ENCODE measurements at places on chromosomes 2 and 18.

GRCh38 chr2:46490521-46491141, 11.3 kb downstream of the TMEM247 start:
- DNase-seq: no peak

DNA sequence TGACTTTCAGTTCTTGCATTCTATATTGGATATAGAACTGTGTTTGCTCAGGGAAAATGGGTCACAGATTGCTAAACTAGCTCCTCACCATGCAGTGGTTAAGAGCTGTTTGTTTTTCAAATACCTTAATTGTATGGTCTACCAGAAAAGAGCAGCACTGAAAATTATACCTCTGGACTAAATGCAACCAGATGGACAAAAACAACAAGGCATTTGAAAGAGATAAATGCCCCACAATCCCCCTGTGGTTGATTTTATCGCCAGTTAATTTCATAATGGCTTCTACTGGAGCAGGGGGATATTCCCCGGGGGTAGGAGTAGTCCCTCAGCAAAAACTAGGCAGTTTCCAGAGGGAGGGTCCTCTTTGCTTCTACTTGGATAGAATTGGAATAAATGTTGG, 267.9 kb upstream of the TNP1 start:
- DNase-seq: no peak

GRCh38 chr2:236575510-236575909, 5.9 kb downstream of the ACKR3 start:
- no peak for DNase-seq

DNA sequence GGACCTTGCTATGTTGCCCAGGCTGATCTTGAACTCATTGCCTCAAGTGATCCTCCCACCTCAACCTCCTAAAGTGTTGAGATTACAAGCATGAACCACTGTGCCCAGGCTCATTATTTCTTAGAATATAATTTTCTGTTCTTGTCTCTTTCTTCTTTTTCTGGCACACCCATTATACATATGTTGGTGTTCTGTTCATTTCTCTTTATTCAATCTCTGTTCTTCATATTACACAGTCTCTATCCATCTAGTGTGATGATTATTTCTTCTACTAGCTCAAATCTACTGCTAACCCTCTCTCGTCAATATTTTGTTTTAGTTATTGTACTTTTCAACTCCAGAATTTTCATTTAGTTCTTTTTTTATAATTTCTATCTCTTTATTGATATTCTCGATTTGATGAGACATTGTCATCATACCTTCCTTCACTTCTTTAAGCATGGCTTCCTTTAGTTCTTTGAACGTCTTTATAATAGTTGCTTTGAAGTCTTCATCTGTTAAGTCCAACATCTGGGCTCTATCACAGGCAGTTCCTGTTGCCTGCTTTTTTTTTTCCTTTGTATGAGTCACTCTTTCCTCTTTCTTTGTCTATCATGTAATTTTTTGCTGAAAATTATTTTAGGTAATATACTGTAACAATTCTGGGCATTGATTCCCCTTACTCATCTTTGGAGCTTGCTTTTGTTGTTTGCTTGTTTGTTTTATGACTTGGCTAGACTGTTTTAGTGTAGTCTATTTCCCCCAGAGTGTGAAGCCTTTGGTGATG, 196.4 kb upstream of the NABP1 start:
- no peak for DNase-seq

GRCh38 chr2:152588998-152589397, 128.3 kb downstream of the PRPF40A start:
- DNase-seq: no peak

DNA sequence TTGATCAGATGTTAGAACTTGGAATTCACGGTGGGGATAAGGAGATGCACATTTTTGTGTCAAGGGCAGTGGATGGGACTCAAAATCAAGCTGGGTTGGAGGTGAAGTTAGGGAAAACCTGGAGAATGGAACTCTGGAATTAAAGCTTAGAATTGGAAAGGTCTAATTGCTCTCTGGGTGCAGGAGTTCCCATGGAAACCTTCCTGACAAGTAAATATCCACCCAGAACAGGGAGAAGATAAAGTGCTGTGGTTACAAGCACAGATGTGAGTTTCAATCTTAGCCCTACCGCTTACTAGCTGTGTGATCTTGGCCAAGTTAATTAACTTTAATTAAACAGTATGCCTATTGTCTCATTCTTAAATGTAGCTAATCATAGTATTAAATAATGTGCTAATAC, 71.3 kb upstream of the TCF7L1 start:
- no peak for DNase-seq

- DNase-seq: no peak
Observed at GRCh38 chr2:230644356-230644935, 68.2 kb upstream of the CAB39 start.

GRCh38 chr2:1969701-1970015, 225.3 kb upstream of the PXDN start:
- no peak for DNase-seq

GRCh38 chr2:197877038-197877437, 72.6 kb downstream of the PLCL1 start:
- no peak for DNase-seq

DNA sequence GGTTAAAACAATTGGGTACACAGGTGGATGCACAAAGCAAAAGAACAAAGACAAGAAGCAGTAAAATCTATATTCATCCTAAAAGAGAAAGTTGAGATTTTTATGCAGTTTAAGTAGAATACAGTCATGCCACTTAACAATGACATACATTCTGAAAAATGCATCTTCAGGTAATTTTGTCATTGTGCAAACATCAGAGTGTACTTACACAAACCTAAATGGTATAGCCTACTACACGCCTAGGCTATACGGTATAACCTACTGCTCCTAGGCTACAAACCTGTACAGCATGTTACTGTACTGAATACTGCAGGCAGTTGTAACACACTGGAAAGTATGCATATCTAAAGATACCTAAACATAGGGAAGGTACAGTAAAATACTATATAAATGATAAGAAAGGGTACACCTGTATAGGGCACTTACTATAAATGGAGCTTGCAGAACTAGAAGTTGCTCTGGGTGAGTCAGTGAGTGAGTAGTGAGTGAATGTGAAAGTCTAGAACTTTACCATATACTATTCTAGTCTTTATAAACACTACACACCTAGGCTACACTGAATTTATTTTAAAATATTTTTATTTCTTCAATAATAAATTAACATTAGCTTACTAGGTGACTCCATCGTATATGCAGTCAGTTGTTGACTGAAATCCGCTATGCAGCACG, 132.9 kb downstream of the BARD1 start:
- DNase-seq: no peak

- DNase-seq: no peak
Observed at GRCh38 chr2:183070942-183071844, 7.4 kb upstream of the DUSP19 start.
